ENCODE measurements at places on chromosomes 4 and X.

- no peak for DNase-seq
Observed at GRCh38 chr4:153787061-153787560, 1.8 kb downstream of the SFRP2 start.

GRCh38 chr4:189147005-189147929 is 793.4 kb upstream of the FRG1 start:
- no peak for DNase-seq

GRCh38 chrX:12894074-12895030 is 12.1 kb upstream of the TLR8 start:
- peak; percentile 41 for DNase-seq

DNA sequence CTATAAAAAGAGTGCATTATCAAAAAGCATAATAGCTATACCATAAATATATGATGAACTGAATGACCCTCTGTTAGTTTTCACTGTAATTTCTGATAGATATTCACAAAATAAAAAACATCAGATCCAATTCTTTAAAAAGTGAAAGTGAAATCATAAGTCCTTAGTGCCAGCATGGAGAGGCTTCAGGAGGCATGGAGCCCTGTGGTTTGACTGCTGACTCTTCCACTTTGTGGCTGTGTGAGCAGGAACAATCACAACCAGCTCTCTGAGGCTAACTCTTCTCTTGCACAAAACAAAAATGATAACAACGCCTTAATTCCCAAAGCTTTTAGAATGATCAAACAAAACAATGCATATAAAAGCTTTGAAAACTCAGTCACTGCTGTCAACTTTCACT is 1143.9 kb downstream of the PDHA2 start:
- no peak for DNase-seq

DNA sequence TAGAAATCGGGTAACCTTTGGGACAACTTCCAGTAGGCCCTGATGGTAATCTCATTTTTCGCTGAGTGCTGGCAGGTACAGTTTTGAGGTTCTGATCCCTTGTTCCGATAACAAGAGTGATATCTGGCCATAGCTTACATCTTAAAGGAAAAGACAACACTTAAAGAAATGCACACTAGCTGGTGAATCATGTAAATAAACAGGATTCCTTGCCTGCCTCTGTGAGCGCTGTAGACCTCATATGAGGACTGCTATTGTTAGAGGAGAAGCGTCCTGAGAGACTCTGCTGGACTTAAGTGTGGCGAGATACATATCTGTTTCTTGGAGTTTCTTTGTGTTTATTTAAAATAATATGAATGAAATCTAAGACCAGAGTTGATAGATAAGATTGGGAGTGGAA is 149.3 kb upstream of the SLC4A4 start:
- DNase-seq, result no peak

GRCh38 chr4:185143601-185143969 is 519 bp downstream of the SLC25A4 start:
- peak; percentile 84 for DNase-seq

- peak; percentile 20 for DNase-seq
Observed at GRCh38 chr4:8593264-8594096, 915 bp downstream of the CPZ start.

GRCh38 chr4:2515830-2516550 is 20.5 kb upstream of the FAM193A start:
- DNase-seq, result peak; percentile 71

GRCh38 chr4:31518796-31519250 is 798.7 kb downstream of the PCDH7 start:
- DNase-seq, result no peak

- peak; percentile 82 for DNase-seq
Observed at GRCh38 chrX:129540068-129540653, at the start of gene OCRL. Gene OCRL (plus strand): TSS chrX:129540259. CDS start chrX:129540440, 181 bp downstream.

DNA sequence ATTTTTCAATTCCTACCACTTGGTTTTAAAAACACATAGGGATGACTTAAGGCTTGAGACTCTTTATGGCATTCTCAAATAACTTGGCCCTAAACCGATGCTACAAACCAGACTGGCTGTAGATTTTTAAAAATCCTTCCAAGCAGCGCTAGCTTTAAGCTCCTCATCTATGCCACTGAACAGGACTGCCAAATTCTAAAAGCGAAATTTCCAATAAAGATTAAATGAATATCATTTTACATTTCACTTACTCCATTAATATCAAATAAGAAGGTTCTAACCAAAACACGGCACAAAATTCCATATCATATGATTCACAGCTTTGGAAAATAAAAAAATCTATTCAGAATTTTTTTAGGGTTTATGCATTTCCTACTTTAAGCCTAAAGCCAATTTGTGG is 134.2 kb downstream of the FANCB start:
- no peak for DNase-seq

DNA sequence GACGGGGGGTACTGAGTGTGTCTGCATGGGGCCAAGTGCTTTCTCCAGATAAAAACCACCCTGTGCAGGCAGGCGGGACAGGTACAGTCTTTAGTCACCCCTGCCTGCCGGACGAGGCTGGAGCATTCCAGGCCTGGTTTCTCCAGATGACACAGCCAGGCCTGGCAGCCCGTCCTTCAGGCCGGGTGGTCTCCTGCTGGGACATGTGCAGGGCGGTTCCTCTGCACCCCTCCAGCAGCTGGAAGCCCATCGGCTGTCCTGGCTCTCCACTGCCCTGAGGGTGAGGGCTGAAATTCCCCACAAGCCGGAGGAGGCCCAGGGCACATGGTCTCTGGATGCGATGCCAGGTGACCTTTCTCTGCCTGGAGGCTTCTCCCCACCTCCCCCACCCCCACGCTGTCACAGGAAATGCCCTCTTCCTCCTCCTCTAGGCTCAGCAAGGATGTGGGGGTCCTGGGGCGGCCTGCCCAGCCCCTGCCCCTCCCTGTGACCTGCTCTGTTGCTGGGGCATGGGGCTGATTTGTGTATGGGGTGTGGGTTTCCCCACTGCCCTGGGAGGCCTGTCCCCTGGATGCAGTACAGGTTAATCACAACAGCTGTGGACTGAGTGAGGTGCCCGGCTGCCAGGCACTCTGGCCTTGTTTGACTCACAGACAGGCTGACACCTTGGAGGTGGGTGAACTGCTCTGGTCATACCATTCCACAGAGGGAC is 110.7 kb upstream of the LRPAP1 start:
- DNase-seq, result no peak
